ENCODE measurements at places on chromosomes 5 and 9.

GRCh38 chr5:162052676-162053075 lies 14.9 kb upstream of the GABRG2 start:
- no peak for DNase-seq

- DNase-seq: no peak
Observed at GRCh38 chr5:67974054-67974453, 241.5 kb upstream of the PIK3R1 start.

DNA sequence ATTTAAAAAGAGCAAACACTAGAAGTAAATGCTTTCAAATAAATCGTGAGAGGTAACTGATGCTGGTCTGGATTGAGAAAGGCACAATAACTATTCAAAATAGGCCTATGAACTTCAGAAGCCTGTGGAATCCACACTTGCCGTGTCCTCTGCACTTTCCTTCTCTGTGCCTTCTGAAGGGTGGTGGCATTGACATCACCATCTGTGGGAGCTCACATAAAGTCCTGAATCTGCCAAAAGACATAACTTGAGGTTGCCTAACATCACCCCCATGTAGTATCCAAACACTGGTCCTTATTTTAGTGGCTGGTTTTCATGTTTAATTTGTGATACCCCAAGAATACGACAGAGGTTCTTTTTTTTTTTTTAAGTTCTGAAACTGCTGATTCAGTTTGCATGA lies 59.8 kb downstream of the IRF1 start:
- no peak for DNase-seq

DNA sequence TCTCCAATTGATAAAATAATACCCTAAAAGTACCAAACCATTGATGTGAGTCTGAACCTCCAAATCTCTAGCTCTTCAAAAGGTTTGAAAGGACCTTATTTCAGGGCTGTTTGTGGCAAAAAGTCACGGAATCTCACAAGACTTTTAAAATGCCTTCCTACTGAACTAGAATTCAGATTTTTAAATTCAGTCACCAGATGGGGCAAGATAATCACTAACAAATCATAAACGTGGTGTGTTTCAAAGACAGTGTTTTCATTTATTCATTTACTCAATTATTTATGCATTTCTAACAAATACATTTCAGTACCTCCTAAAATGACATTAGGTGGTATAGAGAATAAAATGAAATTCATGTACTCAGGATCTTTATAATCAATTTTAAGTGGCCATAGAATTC lies 68.2 kb upstream of the SMC2 start:
- no peak for DNase-seq

- DNase-seq: no peak
Observed at GRCh38 chr5:14953075-14953607, 81.6 kb upstream of the ANKH start.
